ENCODE measurements at places on chromosomes 7 and 10. TPM values are rescaled to one million over a fixed set of nuclear protein-coding genes. Genes with fewer than 3 reads are reported as not detected.

PARG gene
- 55.1 TPM for total RNA-seq

GBX1 gene
- 0.27 TPM for total RNA-seq

USP54 gene
- 39.8 TPM for total RNA-seq

- no peak for DNase-seq
- 0 out of 2 replicates have a peak, but pooled peaks cover 2% of the 10 kb centered on the region for H3K4me1 ChIP-seq
- no peaks in the 10 kb centered on the region for H3K27me3 ChIP-seq
- H3K36me3 ChIP-seq = peaks cover 3% of the 10 kb centered on the region
- H3K27ac ChIP-seq = peak overlapping the region; percentile 60
Observed at GRCh38 chr10:7272008-7272407, 138.8 kb downstream of the SFMBT2 start.

PRDX3 gene
- 173 TPM for total RNA-seq

GRCh38 chr10:131689016-131689415 lies 211.8 kb upstream of the PPP2R2D start:
- peak; percentile 63 for DNase-seq
- no peak overlapping the region for H3K27ac ChIP-seq
- no peaks in the 10 kb centered on the region for H3K27me3 ChIP-seq
- H3K36me3 ChIP-seq = no peaks in the 10 kb centered on the region
- no peak overlapping the region for H3K4me3 ChIP-seq
